ENCODE measurements at places on chromosomes 5 and 9.

DNA sequence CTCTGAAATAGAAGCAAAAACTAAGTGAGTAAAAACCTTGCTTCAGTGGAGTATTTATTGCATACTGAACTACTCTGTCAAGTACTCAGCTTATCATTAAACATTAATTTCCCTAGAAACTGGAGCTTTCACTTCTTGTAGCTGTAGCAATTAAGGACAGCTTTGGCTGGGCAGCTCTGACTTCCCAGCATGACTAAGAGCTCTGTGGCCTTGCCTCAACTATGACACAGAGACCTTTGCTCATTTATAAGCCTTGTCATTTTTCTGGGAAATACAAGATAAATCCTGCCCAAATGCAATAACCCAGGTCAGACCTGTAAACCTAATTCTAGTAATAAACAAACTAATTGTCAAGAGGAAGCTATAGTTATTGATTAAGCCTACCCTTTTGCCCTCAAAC is 65.4 kb upstream of the STK32A start:
- DNase-seq = no peak

DNA sequence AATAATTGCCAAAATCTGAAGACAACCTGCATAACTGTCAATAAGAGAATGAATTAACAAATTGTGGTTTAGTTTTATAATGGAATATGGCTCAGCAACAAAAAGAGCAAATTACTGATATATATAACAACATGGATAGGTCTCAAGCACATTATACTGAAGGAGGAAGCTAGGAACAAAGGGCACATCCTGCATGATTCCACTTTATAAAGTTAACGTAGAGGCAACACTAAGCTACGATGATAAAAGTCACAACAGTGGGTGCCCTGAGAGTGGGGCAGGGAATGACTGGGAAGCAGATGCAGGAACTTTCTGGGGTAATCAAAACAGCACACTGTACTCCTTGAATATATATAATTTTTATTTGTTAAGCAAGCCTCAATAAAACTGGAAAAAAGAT is 165.2 kb downstream of the RMI1 start:
- DNase-seq = no peak

DNA sequence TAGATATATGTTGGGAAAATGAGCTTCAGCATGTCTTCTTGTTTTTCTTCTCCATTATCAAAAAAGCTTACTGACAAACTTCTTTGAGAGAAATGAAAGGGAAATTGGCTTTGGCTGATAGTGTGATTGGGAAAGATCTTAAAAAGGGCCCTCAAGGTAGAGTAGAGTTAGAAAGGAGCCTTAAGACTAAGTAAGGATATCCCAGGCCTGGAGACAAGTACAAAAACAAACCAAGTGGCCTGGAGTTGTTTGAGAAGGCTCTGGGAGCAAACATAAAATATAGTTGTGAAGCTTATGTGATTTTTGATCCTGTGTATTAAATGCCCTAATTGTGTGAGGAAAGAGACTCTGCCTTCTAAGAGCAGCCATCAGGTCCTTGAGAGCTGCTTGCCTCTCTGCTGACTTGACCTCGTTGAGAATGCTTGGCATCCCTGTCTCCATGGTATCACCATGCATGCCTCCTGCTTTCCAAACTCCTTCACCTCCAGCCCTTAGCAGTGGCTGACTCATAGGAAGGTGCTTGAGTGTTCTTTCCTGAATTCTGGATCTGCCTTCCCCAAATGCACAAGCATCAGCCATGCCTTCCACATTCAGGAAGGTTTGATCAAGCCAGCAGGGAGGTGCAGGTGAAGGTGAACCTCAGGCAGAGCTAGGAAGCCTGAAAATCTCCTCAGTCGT is 78.9 kb downstream of the SMARCA2 start:
- no peak for DNase-seq

DNA sequence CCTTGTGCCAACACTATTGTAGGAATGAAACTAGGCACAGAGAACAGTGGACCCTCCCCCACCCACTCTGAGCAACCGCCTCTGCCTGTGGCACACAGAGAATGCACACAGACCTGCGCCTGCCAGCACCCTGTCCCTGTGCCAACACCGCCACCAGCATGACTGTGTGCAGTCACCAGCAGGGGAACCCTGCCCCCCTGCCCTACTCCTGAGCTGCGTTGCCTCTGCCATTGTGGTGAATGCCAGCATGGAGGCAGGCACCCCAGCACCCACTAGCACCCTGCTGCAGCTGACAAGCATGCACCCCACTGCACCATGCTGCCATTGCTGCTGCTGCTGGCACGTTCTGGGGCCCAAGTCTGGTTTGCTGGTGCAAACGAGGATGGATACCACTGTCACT is 94.4 kb upstream of the PRLR start:
- no peak for DNase-seq

DNA sequence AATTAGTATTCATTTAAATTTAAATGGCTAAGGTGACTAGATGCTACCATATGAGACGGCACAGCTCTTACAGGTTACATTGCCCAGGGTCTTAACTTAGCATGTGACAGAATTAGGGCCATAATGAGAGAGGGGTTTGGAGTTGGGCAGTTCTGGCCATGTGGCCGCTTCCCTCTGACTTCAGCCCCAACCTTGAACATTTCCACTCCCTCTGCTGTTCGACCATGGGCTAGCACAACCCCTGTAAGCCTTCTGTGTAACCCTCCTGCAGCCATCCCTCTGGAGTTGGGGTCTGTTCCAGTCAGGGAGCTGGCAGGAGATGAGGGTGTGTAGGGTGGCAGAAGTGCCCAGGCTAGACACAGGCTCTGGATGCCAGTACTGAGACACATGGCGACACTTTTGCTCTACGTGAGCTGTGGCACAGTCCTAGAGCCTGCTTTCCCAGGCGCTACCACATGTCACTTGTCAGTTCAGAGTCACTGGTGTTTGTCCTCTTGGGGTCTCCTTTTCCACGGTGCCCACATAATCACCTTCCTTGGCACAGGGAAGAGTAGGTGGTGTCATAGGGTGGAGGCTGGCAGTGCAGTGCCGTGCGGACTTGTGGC is 128.7 kb upstream of the PITX1 start:
- no peak for DNase-seq

- DNase-seq = no peak
Measured at GRCh38 chr9:101326501-101326900, 58.3 kb downstream of the BAAT start.

DNA sequence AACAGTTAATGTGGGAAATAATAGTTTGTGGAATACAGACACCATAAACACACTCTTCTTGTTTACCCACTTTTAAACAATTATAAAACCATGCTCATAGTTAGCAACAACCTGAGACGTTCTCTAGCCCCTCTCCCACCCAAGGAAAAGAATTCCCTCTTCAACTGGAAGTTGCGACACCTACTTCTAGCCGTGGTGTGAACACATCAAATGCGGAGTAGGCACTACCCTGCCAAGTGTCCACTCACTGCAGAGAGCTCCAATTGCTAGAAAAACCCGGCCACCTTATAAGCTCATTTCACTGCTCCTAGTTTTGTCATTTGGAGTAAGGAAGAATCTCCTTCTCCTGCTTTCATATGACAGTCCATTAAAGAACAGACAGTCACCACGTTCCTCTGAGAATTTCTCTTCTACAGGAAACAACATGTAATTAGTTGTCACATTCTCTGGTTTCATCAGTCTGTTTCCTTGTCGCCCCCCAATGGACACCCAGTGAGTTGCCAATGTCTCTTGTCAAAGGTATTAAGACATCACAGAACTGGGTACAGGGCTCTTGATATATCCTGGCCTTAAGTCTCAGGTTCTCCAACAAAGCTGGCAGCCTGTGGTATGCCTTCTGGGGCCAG is 47.3 kb downstream of the PRLR start:
- DNase-seq = no peak

DNA sequence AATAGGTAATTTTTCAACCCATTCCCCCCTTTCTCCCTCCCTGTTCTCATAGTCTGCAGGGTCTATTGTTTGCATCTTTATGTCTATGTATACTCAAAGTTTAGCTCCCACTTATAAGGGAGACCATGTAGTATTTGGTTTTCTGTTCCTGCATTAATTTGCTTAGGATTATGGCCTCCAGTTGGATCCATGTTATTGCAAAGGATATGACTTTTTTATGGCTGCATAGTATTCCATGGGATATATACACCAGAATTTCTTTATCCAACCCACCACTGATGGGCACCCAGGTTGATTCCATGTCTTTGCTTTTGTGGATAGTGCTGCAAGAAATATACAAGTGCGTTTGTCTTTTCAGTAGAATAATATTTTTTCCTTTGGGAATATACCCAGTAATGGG is 761.6 kb upstream of the GRAMD2B start:
- DNase-seq = no peak

DNA sequence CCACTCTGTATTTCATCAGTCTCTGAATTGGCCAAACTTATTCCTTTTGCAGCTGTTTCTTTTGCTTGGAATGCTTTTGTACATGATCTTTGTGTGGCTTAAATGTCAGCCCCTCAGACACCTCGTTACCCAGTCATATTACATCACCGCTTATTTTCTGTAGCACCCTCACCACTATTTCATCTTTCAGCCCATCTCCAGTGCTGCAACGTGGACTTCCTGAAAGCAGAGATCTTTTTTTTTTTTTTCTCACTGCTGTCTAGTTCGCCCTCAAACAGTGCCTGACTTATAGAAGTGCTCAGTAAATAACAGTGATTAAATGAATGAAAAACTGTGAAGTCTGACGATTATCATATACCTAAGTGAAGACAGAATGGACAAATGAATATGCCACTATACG is 835 bp downstream of the SRA1 start:
- DNase-seq = no peak

DNA sequence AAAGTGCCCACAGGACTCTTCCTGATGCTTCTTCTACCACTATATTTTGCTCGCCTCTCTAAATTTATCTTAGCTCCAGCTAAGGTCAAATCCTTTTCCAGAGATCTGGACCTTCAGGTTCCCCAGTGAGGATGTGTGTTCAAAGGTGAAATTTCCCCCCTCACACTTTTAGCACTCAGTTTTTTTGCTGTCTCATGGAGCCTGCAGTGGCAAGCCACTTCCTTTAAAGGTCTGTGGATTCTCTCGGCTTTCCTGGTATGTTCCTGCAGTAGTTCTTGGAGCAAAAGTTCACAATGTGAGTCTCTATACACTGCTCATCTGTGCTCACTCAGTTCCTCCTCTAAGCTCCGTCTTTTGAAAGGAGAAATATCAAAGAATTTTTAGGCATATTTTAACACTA is 181.4 kb downstream of the LURAP1L start:
- no peak for DNase-seq

GRCh38 chr5:167966979-167967378 is 324.5 kb upstream of the WWC1 start:
- no peak for DNase-seq

DNA sequence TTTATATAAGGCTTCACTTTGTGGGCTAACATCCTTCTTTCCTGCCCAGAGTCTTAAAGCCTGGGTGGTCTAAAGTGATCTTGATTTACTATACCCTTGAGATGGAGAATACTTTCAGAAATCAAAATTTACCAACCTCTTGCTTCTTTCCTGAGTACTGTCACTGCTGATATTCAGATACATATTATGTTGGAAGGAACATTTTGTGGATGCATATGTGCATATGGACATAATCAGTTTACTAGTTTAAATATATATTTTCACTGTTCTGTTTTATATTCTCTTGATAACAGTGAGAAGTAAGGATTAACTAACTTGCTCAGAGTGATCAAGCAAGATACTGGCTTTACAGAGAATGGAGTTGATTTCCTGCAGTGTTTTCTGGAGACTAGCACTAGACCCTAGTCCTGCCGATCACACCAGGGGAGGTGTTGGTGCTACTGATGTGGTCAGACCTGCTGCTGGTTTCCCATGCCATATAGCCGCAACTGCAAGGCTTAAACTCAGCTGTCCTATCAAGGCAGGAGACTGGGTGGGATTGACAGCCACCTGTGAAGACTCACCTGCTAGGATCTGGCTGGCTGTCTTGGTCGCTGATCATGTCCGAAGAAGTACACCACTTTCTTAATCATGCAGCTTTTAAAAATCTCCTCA is 57.6 kb downstream of the SLF1 start:
- no peak for DNase-seq

Measured in activated naive CD4-positive, alpha-beta T cell (primary cell).